ENCODE measurements at places on chromosomes 4 and X.

DNA sequence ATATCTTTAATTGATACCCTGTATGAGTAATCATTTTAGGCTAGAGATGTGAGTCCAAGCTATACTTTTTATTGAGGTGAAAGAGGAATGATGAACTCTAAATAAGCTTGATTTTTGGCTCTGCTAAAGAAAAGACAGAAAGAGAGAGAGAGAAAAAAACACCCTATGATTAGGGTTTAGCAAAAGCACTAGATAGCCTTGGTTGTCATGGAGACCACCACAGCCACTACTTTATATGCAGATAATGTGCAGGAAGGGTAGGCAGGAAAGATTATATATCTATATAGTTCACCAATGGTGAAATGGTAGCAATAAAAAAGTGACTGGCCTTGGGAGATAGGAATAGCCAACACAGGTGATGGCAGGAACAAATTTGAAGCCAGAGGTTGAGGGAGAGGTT, 69.9 kb upstream of the CAMK2D start:
- DNase-seq = no peak

- no peak for DNase-seq
Measured at GRCh38 chrX:54495814-54496516, at the start of gene FGD1. FGD1 (minus strand) TSS chrX:54496234; CDS start chrX:54495432, 802 bp downstream.

- no peak for DNase-seq
Measured at GRCh38 chrX:117860517-117860916, 256.1 kb downstream of the KLHL13 start.

GRCh38 chr4:80058740-80059139, 14.3 kb downstream of the ANTXR2 start:
- no peak for DNase-seq

GRCh38 chrX:11420851-11421250, 127.6 kb downstream of the AMELX start:
- DNase-seq = no peak

DNA sequence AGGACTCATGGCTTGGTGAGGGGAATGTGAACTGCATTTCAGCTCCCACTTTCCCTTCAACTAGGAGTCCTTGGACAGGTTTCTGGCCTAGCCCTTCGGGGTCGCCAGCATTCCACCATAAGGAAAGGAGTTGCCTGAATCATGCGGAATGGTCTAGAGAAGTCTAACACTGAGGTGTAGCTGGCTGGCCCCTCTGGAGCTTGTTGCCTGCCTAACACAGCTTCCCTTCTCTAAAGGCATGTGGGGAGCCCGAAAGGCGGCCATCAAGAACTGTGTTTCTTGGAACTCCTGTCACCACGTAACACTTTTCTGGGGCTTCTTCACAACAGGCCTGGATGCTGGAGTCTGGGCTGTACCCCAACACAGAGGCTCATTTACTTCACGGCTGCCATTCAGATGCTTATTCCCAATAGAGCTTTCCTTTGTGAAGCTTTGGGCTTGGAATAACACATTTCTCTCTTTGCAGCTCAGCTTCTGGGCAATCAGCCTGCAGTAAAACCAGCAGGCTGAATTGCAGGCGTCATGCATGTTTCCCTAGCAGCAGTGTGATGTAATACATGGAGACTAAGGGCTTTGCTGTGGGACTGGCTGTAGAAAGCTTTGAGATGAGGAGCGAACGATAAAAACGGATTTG, 5.4 kb downstream of the GABRQ start:
- no peak for DNase-seq

GRCh38 chr4:59936566-59936965, 1263.6 kb upstream of the ADGRL3 start:
- DNase-seq = no peak

GRCh38 chrX:115894087-115894486, 276.5 kb upstream of the AGTR2 start:
- peak; percentile 13 for DNase-seq

- no peak for DNase-seq
Measured at GRCh38 chrX:140917354-140918115, 84.9 kb upstream of the SPANXB1 start.
